ENCODE measurements at places on chromosomes 11 and 22.
A peak's percentile ranks its signal among the peaks of the same experiment; 100 is the strongest.

DNA sequence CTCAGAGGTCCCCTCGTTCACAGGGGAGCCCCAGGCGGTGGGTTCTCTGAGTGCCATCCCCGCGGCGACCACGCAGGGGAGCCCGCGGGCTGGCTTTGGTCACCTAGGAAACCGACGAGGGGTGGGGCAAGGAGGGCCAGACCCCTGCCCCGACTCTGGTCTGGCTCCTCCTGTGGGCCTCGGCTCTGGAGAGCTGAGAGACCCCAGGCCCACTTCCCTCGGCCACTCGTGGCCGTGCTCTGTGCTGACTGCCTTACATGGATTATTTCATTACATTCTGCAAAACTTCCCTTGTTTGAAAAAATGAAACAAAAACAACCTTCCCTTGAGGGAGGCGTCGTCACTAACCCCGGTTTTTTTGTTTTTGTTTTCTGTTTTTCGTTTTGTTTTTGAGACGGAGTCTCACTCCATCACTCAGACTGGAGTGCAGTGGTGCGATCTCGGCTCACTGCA is 15.1 kb upstream of the CYTH4 start:
- DNase-seq, result no peak

GRCh38 chr11:72781063-72781312 is 12.9 kb downstream of the STARD10 start:
- DNase-seq, result no peak

- peak; percentile 95 for DNase-seq
Measured at GRCh38 chr11:695288-695537, 191 bp upstream of the DEAF1 start.

DNA sequence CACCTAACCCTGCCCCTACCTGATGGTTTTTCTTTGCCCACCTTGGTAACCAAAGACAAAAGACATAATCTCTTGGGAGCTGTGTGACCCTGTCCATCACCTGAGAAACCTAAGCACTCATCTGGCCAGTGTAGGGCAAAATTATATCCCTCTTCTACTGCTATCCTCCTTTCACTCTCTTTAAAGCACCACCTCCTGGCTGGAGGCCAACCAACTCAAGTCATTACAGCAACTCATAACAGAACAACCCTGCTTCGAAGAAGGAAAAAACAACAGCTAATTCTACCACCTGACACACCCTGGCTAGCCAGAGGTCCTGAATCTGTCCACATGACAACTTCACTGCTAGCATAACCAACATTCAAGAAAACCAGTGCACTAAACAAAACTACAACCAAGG is 45.5 kb downstream of the GAS2 start:
- DNase-seq, result no peak

DNA sequence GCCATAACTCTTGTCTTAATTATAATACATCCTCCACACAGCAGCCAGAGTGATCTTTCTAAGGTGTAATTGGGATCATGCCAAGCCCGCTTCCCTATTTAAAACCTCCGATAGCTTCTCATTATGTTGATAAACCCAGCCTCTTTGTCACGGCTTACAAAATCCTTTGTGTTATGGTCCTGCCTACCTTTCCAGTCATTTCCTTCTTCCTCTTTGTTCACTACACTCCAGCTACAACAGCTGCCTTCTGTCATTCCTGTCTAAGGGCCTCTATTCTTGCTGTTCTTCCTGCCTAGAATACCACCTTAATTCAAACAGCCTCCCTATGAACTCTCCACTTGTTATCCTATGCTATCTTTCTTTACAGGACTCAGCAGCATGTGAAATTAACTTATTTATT is 70.6 kb upstream of the CAPRIN1 start:
- no peak for DNase-seq

- DNase-seq, result no peak
Measured at GRCh38 chr11:3164552-3165151, 458 bp downstream of the OSBPL5 start.

DNA sequence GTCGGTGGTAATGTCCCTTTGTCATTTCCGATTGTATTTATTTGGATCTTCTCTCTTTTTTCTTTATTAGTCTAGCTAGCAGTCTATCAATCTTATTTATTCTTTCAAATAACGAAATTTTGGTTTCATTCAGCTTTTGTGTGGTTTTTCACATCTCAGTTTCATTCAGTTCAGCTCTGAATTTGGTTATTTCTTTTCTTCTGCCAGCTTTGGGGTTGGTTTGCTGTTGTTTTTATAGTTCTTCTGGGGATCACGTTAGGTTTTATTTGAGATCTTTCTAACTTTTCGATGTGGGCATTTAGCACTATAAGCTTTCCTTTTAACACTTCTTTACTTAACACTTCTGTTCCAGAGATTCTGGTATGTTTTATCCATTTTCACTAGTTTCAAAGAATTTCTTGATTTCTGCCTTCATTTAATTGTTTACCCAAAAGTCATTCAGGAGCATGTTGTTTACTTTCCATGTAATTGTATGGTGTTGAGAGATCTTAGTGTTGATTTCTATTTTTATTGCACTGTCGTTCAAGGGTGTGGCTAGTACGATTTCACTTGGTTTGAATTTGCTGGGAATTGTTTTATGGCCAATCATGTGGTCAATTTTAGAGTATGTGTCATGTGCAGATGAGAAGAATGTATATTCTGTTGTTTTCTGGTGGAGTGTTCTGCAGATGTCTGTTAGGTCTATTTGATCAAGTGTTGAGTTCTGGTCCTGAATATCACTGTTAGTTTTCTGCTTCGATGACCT is 7.7 kb upstream of the SCGB1D1 start:
- DNase-seq, result no peak

GRCh38 chr11:32307471-32307870 is 127.9 kb downstream of the WT1 start:
- no peak for DNase-seq

GRCh38 chr22:40108396-40108795 is 69.3 kb upstream of the TNRC6B start:
- DNase-seq, result no peak

- no peak for DNase-seq
Measured at GRCh38 chr11:82007521-82007920, 726.1 kb downstream of the FAM181B start.

- no peak for DNase-seq
Measured at GRCh38 chr11:116317212-116317611, 455.6 kb downstream of the BUD13 start.

DNA sequence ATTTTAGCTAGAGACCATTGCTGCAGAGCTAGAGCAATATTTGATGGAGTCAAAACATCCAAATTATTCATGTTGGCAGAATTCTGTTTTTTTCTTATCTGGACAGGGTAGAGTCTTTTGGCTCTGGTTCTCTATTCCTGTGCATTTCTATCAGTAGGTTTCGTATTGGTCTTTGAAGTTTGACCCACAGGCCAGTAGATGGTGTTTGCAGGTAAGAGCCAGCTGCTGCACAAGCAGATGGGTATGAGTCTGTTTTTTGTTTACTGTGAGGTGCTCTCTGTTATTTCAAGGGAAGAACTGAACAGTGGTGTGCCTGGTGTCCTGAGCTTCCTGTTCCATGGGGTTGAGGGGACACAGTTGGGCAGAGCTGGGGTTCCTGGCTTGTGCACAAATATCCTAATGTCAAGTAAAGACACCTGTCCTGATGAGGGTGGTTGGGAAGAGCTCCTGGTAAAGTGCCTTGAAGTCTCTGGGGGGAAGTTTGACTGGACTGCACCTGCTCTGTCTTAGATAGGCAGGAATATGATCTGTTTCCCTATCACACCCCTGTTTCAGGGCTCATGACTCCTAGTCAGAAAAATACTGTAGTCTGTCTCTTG is 34.0 kb upstream of the SLC22A25 start:
- no peak for DNase-seq

DNA sequence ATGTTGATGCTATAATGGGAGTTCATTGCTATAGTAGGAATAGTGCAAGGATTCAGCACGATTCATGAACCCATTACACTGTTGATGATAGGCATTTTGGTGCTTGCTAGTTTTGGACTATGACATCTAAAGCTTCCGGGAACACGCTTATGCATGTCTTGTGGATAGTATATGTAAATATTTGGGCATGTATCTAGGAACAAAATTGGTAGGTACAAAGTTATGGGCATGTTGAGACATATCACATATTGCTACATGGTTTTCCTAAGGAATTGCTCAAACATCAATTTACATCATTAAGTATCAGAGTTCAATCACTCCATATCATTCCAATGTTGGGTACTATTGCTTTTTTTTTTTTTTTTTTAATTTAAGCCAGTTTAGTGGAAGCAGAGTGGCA is 1103.2 kb downstream of the TBC1D22A start:
- no peak for DNase-seq

DNA sequence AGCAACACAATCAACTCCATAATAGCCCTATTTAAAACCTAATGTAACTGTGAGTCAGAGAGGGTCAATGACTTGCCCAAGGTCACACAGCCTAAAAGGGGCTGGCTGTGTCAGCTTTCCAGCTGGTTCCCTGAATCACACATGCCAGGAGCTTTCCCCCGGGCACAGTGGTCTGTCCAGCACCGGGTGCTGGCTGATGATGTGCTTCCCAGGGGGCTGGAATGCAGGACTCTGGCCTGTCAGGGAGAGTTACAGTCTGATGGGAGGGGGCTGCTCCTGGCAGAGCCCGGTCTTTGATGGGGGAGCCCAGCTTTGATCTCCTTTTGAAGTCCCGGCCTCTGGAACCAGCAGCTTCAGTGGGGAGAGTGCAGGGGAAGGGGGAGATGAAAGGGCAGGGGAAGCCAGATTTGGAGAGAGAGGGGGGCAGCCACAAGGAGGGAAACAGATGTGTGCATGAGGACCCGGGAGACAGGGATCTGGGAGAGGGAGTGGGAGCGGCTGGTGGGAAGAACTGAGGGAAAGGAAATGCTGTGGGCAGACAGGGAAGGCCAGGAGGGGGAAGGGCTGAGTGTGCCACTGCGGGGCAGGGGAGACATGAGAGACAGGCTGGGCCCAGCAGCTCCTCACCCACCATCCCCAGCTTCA is 102.7 kb downstream of the NECTIN1 start:
- no peak for DNase-seq

DNA sequence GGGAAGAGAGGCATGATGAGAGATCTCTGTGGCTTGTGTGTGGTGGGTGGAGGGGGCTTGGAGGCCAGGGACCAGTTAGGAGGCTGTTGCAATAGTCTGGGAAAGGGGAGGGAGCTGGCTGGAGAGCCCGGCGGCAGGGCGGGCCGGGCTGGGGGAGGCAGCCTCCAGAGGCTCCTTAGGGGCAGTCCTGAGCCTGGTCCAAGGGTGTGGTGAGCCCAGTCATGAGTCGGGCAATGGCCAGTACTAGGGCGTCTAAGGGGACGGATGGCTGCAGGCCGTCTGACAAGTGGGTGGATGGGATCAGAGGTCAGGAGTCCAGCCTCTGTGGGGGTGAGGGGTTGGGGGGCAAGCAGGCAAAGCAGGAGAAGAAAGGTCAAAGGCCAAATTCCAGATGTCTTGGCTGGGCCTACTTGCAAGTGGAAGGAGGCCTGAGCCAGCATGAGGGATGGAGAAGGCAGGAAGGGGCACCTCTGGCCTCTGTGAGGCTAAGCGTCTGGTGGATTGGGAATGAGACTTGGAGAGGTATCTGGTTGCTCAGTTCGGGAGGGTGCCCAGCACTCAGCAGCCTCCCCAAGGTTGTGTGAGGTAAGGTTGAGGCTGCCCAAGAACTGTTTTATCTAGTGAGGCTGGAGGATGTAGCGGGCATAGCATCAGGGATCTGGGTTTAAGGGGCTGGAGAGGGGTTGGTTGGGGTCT is 6.0 kb upstream of the CD248 start:
- DNase-seq, result no peak

DNA sequence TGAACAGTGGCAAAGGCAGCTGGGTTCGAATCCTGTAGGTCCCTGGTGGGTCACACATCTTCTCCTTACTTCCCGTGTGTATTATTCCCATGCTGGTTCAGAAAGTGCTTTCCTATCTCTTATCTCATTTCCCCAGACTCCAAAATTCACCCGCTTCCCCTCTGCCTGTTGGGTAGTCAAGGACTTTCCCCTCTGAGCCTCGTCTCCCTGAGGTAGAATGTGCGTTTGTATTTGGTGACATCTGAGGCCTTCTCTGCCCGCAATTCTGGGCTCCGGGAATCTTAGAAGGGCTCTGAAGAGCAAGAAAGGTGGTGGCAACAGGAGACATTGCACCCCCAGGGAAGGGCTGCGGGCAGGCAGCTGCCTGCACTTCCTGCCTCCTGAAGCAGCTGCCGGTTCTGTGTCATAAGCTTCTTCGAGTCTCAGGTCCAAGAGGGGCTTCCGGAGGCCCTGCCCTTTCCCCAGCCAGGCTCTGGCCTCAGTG is 5.9 kb downstream of the LRRC32 start:
- no peak for DNase-seq

DNA sequence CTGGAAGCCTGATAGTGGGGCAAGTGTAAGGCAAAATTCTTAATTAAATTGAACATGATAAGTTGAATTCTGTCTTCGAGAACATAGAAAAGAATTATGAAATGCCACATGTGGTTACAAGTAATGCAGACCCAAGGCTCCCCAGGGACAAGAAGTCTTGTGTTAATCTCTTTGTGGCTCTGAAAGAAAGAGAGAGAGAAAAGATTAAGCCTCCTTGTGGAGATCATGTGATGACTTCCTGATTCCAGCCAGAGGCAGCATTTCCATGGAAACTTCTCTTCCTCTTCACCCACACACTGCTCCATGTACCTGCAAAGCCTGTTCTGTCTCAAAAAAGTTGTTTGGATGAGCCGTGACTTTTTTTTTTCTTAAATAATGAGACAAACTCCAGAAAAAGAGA is 1.9 kb upstream of the TYR start:
- no peak for DNase-seq

GRCh38 chr11:7512525-7513233 is 1.1 kb upstream of the PPFIBP2 start:
- DNase-seq, result no peak

DNA sequence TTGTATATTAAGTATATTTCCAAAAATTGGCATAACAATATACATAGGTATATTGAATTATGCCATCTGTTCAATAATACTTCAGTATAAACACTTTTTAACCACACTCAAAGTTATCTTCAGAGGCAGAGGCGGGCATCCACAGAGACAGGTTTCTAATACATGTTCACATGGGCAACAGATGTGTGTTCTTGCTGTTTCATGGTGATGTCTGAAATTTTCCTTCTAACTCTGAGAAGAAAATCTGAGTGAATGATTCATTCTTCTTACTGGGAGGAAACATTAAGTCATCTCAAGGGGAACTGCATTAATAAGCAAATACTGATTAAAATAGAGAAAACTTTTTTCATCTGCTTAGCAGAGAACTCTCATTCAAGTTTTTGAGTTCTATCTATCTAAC is 1074.5 kb downstream of the LRRC4C start:
- DNase-seq, result no peak

DNA sequence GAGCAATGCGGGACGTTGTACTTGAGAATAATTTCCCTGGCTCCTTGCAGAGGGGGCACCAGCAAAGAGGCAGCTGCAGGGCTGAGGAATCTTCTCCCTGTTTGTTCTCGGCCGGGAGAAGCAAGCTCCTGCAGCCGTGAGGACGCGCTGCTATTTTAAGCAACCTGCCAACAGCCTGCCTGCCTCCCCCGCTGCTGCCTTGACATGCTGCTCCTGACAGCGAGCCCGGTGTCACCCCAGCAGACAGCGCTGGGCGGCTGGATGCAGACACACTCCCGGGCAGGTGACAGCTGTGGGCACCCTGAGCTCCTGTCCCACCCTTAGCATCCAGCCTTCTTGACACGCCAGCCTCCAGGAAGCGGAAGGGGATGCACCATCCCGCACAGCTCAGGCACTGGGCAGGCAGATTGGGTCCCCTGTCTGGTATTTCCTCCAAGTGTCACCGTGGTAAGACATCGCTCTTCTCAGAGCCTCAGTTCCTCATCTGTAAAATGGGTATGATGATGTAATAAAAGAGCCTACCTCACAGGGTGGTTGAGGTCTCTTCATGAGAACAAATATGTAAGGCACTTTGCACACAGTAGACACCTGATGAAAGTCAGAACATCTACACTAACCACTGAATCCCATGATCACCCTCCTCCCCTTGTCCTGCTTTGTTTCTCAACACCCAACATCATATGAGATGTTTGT is 530.6 kb downstream of the MN1 start:
- DNase-seq, result no peak
